ENCODE measurements at places on chromosomes 2 and 18. TPM values are rescaled to one million over a fixed set of nuclear protein-coding genes. Genes with fewer than 3 reads are reported as not detected.

SPATA3 gene
- total RNA-seq, result not detected

EPAS1 gene
- 0.49 TPM for total RNA-seq

DUSP28 gene
- 6.2 TPM for total RNA-seq

ST8SIA3 gene
- total RNA-seq, result 32.2 TPM

DNA sequence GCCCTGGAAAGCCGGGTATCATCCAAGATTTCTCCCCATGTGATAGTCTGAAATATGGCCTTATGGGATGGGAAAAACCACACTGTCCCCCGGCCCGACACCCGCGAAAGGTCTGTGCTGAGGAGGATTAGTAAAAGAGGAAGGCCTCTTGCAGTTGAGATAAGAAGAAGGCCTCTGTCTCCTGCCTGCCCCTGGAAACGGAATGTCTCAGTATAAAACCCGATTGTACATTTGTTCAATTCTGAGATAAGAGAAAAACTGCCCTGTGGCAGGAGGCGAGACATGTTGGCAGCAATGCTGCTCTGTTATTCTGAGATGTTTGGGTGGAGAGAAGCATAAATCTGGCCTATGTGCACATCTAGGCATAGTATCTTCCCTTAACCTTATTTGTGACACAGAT, 26.8 kb downstream of the RUFY4 start:
- ATAC-seq, result no peak

- no peak for ATAC-seq
Measured at GRCh38 chr2:167005096-167005495, 116.8 kb downstream of the XIRP2 start.

DNA sequence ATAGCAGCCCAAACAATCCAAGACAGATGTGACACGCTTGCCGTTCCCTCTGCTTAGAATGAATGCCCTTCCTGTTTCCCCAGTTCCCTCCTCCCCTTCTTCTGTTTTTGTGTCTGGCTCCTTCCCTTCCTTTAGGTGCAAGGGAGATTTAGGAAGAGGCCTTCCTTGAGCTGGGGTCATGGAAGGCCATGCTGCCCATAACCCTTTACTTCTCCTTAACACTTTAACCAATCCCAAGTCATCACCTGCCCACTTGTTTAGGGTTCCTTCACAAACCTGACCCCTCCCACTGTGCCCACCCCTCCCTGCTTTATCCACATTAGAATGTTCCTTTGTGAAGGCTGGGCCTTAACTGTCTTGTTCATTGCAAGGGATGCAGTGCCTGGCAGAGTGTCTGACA, 24.9 kb downstream of the TMEM247 start:
- ATAC-seq, result no peak

GRCh38 chr2:19676770-19677169, 225.0 kb downstream of the TTC32 start:
- no peak for ATAC-seq

GRCh38 chr18:34219651-34220050, 5.1 kb downstream of the NOL4 start:
- ATAC-seq, result no peak

- ATAC-seq, result no peak
Measured at GRCh38 chr2:11988691-11989353, 242.4 kb downstream of the LPIN1 start.
